ENCODE measurements at places on chromosomes 11 and 22.

GRCh38 chr22:49190816-49191505, 636.7 kb downstream of the BRD1 start:
- no peak for DNase-seq

- DNase-seq, result no peak
Measured at GRCh38 chr11:70713086-70713835, 314.9 kb downstream of the CTTN start.

GRCh38 chr11:111675891-111676290, 73.6 kb downstream of the SIK2 start:
- no peak for DNase-seq

DNA sequence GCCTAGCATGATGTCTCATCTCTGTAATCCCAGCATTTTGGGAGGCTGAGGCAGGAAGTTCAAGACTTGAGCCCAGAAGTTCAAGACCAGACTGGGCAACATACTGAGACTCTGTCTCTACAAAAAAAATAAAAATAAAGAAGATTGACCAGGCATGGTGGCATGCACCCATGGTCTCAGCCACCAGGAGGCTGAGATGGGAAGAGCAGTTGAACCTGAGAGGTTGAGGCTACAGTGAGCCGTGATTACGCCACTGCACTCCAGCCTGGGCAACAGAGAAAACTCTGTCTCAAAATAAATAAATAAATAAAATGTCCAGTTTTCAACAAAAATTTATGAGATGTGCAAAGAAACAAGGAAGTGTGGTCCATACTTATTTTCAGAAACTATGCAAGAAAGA, 28.3 kb downstream of the EFCAB6 start:
- DNase-seq, result no peak

DNA sequence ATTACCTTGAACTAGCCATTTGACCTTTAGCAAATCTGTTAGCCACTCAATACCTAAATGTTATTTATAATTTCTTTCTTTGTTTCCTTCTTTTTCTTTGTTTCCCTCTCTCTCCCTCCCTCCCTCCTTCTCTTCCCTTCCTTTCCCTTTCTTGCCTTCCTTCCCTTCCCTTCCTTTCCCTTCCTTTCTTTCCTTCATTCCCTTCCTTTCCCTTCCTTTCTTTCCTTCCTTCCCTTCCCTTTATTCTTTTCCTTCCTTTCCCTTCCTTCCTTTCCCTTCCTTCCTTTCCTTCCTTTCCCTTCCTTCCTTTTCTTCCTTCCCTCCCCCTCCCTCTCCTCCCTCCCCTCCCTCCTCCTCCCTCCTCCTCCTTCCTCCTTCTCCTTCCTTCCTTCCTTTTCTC, 75.7 kb upstream of the KCNA4 start:
- DNase-seq, result no peak

DNA sequence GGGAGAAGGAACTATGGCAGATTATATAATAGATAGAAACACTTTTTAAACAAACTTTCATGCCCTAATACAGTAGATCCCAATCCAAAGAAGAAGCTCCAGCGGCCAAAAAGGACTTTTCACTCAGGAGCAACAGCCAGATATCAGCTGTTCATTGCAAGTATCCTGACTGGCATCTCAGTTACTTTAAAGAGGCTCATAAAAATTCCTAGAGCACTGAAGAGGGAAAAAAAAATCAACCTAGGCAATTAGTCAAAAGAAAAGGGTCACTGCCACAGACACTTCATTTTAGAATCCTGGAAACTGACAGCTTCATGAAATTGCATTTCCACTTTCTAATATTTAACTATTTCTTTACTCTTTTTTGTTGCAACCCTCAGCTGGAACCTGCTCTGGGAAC, 170.6 kb upstream of the SOX6 start:
- no peak for DNase-seq

GRCh38 chr11:43937434-43938411, 4.7 kb upstream of the C11orf96 start:
- no peak for DNase-seq

- peak; percentile 42 for DNase-seq
Measured at GRCh38 chr11:101880222-101880621, 34.6 kb upstream of the CEP126 start.

DNA sequence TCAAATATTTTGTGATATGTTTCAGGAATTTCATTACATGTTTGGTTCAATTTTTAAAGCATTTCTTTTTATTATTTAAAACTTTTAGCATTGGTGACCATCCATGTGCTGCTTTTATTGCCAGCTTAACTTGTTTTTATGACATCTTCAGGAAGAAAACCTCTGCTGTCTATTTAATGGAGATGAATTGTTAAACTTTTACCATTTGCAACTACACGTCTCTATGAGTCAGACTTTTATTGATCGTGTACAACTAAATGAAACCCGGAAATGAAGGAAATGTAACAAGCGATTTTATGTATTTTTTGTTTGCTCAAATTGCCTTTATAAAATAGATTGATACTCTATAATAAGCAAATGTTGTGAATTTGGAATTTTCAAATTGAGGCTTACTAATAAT, 113.0 kb downstream of the PTPRJ start:
- no peak for DNase-seq

- no peak for DNase-seq
Measured at GRCh38 chr22:19757985-19758895, 2.3 kb upstream of the TBX1 start.

DNA sequence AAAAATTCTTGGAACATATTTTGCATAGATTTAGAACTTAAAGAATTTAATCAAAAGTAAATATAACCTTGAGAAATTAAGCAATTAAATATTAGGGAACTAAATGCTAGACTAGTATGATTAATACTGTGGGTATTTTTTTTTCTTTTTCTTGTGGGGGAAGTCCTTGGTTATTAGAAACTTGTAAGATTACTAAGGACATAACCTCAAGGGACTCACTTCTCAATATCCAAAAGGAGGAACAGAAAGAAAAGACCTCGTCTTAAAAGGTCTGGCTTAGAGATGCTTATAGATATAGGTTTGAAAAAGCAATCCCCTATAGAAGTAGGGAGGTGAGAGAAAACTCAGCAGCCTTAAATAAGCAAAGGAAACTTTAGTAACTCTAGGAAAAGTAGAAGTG, 368.5 kb downstream of the INSC start:
- DNase-seq, result no peak

GRCh38 chr22:19138217-19139000, 6.0 kb downstream of the ESS2 start:
- no peak for DNase-seq
